ENCODE measurements at places on chromosomes 2 and 18.

DNA sequence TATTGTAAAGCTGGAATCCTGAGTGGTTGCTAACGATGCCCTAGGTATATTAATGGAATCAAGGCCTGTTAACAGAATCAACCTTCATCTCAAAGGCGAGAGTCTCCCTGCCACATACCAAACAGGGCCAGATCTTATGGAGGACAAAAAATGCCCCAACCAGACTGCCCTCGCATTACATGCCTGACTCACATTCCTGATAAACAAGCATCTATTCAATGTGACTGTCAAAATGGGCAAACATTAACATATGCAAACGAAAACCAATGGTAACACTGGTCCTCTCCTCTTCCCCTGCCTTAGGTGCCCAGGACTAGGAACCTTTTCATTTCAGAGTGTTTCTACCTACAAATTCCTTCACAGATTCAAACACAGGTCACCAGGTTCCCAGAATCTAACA lies 83.4 kb downstream of the COL6A3 start:
- DNase-seq = no peak

DNA sequence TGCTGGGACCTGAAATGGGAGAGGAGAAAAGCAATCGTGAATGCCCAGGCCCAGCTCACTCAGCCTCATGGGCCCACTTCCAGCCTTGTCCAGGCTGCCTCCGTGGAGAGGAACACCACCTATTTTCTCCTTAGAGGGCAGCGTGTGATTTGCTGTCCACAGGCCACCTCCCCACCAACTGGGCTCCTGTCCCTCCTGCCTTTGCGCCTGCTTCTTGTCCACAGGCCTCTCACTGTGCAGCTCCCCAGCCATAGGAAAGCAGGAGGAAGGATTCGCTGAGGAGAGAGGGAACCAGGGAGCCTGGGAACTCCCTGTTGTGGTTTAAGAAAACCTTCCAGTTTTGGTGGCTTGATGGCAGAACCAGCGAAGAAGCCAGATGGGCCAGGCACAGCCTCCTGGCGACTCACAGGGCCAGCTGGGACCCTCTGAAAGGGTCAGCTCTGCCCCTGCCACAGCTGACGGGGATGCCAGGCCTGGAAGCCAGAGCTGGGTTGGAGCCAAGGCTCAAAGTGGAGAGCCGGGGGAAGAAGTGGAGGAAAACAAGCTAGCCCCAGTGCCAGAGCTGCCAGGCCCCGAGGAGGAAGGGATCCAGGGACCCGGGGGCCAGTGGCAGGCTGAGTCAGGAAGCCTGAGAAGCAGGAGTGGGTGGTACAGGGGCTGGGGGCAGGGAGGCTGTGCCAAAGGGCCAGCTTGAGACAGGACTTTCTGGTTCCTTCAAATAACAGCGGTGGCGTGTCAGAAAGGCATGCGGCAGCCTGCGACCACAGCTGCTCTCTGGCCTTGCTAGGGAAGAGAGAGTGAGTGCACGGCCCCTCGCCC lies 9.9 kb downstream of the TMBIM1 start:
- no peak for DNase-seq

DNA sequence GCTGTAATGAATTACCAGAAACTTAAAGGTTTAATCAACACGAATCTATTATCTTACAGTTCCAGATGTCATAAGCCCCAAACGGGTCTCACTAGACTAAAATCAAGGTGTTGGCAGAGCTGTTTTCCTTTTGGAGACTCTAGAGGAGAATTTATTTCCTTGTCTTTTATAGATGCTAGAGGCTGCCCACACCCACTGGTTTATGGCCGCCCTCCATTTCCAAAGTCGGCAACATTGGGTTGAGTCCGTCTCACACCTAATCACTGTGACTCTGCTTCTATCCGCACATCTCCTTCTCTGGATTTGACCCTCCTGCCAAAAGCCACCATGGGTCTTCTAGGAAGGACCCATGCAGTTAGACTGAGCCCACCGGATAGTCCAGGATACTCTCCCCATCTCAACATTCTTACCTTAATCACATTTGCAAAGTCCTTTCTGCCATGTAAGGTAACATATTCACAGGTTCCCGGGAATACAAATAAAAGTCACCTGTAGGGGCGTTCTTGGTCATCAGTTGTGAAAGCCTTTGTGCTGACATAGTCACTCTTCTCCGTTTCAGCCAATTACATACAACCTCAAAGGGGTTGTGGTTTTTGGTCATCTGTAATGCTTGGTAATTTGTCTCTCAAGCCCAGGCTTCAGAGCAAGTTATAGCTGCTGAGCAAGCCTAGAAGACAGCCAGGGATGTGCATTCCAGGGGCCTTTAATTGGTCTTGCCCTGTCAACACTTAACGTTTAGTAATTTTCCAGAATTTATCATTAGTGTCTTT lies 179.4 kb downstream of the ANTXR1 start:
- no peak for DNase-seq

- no peak for DNase-seq
These were observed 117.4 kb upstream of the CWC22 start for GRCh38 chr2:180124273-180125139.

DNA sequence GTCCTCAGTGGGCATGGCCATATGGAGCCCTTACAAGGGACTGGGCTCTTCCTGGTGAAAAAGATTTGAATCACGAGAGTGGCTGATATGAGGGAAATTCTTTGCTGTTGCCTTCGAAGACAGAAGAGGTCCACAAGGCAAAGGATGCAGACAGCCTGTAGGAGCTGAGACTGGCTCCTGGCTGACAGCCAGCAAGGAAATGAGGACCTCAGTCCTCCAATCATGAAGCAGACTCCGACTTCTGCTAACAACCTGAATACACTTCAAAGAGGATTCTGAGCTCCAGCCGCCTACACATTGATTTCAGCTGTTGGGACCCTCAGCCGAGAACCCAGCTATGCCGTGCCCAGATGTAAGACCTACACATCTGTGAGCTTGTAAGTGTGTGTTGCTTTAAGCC lies 3.0 kb upstream of the ST8SIA5 start:
- DNase-seq = no peak

DNA sequence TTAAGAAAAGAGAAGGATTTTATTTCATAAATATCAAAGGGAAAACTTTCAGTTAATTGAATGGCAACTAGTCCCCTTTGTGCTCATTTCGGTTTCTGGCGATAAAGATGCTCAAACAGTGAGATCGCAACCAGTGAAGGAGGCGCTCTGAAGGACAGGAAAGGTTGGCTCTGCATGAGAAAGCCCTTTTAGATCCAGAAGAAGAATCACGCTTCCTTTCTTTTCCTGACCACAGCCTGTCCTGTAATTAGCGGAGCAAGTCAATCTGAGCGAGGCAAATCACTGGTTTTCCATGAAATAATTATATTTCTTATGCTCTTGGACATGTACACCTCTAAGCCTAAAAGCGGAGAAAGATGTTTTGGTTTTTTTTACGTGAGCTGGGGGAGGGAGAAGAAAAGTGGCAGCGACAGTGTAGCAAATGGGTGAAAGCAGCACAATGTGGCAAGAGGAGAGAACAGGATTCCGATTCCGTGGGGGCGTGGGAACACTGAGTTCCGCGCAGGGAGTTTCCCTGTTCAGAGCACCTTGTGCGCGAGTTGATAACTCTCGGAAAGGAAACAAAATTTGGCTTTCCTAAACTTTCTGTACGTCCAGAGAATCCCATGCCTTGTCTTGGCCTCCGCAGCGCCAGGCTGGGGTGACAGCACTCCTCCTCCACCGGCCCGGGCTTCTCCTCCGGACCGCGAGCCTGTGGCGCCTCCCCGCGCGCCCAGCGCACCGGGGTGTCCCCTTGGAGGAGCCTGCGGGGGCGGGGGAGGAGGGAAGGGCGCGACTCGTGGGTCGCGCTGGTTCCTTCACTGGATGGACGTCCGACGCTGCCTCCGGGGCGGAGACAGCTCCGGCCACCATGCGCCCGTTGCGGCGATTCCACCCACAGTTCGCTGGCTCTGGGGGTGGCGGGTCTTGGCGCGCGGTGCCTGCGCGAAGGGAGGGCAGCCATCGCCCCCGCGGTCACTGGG lies 620 bp upstream of the SLC9A2 start:
- no peak for DNase-seq

- no peak for DNase-seq
These were observed 7.9 kb upstream of the ASPRV1 start for GRCh38 chr2:69969126-69969983.

DNA sequence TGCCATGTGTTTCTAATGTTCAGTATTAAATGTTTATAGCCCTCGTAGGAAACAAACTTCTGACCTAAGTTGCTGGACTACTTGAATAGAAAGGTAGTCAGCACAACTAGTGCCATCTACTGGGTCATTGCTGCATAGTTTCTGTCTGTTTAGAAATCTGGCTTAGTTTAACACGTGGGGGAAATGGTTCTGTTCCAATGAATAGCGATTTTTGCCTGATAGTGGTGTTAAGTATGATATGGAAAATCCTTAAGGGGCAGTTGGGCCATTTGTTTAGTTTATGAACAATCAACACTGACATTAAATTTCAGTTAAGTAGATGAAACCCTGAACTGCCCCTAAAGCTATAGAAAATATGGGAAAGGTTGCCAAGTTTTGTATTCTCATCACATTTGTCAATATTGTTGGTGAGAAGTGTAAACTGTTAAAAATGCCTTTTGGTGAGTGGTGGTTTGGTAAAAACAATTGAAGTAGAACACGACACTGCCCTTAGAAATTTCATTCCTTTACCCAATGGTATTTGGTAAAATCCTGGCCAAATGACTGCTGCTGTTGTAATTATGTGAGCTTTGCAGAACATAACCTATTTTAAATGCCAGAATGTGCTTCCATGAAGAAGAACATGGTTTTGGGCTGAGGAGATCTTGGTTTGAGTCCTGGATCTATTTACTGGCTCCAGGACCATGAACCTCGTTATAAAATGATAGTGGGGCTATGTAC lies 13.2 kb downstream of the NABP1 start:
- DNase-seq = peak; percentile 33

GRCh38 chr2:230012267-230012884 lies 56.3 kb downstream of the SLC16A14 start:
- DNase-seq = no peak

DNA sequence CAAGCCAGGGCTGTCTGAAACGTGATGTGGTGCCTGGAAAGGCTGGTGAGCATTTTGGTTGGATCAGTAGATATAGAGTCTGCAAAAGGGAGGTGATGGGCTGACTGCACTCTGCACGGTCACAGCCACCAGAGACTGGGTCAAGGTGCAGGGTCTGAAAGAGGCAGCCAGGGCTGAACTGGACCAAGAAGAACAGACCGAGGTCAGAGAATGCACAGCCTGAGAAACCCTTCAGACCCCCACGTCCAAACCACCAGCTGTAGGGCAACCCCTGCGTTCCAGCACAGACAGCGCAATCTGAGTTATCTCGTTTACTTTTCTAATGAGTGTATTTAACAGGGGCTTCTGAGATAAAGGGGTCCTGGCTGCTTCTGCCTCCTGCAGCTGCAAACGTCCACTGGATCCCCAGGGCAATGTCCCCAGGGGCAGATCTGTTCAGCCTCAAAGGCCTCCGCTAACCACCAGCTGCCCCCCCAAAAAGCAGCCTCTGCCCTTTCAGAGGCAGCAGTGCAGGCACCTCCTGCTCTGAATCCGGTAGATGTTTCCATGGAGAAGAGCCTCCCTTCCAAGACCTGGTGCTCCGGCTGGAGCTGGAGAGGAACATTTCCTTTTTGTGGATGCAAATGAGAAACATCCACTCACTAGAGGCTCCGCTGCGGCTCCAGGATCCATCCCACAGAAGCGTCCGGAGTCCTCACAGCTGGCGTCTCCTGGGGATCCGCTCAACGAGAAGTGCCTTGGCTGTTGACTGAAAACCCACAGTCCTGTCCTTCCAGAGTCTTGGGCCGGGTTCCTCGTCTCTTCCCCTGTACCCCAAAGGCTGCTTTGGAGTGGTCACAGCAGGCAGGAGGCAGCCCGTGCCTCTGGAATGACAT lies 970 bp upstream of the KCNG2 start:
- no peak for DNase-seq

- DNase-seq = no peak
These were observed 11.5 kb downstream of the NTSR2 start for GRCh38 chr2:11658208-11659114.

- no peak for DNase-seq
These were observed 19.6 kb upstream of the STON1 start for GRCh38 chr2:48510329-48510728.

- no peak for DNase-seq
These were observed 100.8 kb downstream of the CLIP4 start for GRCh38 chr2:29215739-29216608.

DNA sequence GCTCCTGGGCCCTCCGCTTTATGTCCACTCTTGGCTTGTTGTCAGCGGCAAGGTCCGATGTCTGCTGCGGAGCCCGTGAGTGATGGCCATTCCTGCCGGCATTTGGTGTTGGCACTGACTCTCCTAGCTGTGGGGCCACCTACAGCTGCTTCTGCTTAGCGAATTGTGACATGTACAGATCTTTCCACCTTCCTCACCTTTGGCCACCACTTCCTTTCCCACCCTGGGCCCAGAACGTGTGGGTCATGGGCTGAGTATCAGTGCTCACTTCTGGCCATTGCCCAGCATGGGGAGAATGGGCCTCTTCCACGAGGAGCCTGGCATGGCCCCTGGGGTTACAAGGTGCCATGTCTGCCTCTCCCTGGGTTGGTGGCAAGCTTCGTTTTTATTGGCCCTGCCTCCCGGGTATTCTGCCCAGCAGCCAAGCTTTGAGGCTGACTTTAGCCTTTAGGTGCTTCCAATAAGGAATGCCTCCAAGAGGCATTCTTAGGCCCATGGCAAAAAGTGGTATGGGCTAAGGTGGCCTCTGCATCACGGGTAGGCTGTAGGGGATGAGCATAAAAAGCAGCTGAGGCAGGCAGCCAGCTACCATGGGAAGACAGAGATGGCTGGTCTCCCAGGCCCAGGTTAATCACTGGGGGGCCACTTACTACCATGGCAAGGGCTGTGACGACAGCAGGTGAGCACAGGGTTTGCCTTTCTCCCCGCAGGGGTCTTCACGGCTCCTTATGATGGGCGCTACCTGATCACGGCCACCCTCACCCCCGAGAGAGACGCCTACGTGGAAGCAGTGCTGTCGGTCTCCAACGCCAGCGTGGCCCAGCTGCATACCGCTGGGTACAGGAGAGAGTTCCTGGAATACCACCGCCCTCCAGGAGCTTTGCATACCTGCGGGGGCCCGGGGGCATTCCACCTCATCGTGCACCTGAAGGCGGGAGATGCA lies 65.8 kb downstream of the EMILIN2 start:
- no peak for DNase-seq

- peak; percentile 48 for DNase-seq
These were observed 121.0 kb upstream of the SLC39A10 start for GRCh38 chr2:195535911-195536522.

DNA sequence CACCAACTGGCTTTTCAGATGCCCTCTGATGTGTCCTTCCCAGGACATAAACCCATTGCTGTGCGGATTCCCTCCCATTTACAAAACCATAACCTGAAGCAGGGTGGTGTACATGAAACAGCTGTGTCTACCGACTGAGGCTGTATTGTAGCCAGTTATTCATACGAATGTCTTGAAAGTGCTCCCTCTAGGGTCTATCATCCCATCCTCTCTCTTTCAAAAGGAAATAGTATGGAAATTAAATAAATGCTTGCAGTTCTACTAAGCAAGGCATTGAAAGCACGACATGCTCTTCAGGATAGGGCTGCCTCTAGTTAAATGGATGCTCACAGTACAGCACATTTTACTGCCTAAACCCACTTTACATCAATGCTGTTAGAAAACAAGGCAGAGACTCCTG lies 112.2 kb upstream of the PXDN start:
- DNase-seq = no peak

GRCh38 chr2:164061129-164061746 lies 325.4 kb upstream of the FIGN start:
- DNase-seq = no peak

- no peak for DNase-seq
These were observed 149.0 kb downstream of the IKZF2 start for GRCh38 chr2:213002383-213002782.

- DNase-seq = no peak
These were observed 61.4 kb downstream of the SP3 start for GRCh38 chr2:173903601-173904394.

- DNase-seq = peak; percentile 74
These were observed 14.1 kb upstream of the CHRNA1 start for GRCh38 chr2:174778085-174778981.

Data from activated CD4-positive, alpha-beta T cell treated with anti-CD3 and anti-CD28 coated beads, Interleukin-2, amount 50 U/mL, for 1 hour (primary cell).